Stimulated activated CD4-positive, alpha-beta T cell treated with anti-CD3 and anti-CD28 coated beads, TNF-alpha, amount 100 ng/mL, for 24 hours (primary cell): ENCODE measurements at places on chromosomes 1 and 21.

GRCh38 chr1:10507111-10507879, 32.5 kb downstream of the PEX14 start:
- DNase-seq = no peak

DNA sequence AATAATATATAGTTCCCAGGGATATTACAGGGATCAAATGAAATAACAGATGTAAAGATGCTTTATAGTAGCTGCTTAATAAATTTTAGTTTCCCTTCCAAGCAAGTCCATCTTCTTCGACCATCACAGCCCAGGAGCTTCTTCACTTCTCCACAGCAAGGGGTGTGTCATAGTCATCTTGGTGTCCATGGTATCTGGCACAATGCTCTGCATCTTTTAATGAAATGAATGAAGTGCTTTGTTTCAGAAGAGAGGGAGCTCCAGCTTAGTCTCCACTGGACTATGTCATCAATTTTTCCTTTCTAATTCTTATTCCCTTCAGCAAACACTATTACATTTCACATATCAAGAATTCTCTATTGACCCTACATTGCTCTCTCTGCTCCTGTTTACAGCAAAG, 4.9 kb upstream of the MACF1 start:
- no peak for DNase-seq

DNA sequence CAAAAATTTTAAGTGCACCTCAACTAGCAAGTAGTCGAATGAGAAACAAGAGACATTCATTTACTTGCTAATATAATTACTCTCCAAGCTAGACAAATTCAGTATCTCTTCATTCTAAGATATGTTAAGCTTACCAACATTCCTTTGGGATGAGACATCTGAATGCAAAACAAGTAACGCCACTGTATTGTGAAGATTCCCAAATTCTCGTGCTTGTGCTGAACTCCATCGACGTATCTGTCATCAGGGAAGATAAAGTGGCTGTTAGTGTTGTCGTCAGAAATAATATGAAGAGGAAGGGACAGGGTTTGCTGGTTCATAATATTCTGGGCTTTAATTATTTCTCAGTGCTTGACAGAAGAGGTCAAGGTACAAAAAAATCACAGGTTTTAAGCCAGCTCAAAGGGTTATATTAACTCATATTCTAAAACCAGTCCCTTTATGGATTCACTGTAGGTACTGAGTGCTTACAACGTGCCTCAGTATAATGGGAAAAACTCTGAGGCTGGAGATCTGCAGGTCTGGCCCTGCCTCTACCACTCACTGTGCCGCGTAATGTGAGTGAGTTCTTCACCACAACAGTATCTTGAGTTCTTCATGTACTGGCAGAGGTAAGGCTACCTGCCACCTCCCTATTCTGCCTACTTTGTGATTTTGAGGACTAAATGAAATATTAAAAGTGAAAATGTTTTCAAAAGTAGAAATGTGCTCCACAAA, 42.0 kb downstream of the PCSK9 start:
- no peak for DNase-seq

DNA sequence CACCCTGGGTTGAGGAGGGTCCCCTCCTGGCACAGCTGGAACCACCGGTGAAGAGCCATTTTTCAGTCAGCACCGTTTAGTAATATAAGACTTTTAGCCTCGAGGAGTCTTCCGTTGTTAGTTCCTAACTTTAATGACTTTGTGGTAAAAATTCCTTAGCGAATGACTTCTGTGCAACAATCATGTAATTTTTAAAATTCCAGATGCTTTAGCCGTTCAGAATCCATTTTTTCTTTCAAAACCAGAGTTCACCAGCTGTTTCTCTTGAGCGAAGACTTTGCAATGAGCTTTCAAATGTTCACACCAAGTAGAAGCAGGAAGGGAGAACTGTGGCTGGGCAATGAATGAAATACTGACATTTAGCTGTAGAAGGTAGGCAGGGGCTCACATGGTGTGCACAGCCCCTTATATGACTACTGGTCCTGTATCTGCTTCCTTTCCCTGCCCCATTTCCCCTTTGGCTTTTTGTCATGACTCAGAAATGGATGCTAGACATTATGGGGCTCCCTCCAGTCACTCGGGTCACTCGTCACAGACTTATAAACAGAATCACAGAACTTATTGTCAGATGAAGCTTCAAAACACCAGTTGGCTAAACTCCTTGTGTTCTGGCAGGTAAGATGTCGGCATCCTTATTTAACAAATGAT, 4.1 kb downstream of the DISC1 start:
- DNase-seq = no peak

GRCh38 chr1:218674280-218674773, 329.2 kb downstream of the TGFB2 start:
- DNase-seq = no peak

DNA sequence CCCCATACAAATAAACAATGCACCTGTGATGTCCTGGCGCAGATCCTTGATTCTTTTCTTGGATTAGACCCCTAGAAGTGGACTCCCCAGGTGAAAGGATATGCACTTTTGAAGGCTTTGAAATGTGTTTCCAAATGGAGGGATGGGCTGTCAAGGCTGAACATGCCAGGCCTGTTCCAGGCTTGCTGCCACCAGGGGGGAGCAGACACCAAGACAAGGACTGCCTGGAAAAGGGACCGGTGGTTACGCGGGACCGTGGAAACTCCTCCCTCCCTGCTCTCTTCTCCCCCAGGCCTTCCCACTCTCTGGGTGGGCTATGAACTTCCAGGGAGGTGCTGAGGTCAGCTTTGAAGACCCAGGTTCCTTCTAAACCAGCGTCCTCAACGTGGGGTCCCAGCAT, 12.7 kb downstream of the C1QB start:
- DNase-seq = no peak

GRCh38 chr1:188599313-188599712, 1770.6 kb downstream of the PLA2G4A start:
- no peak for DNase-seq

- DNase-seq = no peak
These were observed 418.6 kb downstream of the MRPL39 start for GRCh38 chr21:25188677-25189079.

DNA sequence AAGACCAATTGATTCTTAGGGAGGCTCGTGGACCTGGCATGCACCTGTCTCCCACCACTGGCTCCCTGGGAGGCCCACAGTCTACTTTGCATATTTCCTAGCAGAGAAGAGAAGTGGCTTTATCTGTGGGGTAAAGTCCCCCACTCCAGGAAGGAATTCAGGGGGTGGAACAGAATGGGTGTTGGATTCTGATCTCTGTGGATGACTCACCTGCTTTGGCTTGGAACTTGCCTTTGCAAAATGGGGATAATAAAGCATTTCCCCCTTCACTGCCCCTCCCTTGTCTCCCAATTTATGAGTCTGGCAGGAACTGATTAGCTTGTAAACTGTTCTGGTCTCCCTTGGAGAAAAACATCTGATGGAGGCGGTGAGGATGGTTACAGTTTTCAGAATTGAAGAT, 21.2 kb upstream of the OTUD3 start:
- DNase-seq = no peak

GRCh38 chr1:90841473-90841872, 124.4 kb upstream of the BARHL2 start:
- DNase-seq = no peak

- peak; percentile 18 for DNase-seq
These were observed at the start of gene FAM43B for GRCh38 chr1:20551945-20552727. FAM43B (plus strand) TSS chr1:20552573; CDS start chr1:20552974, 401 bp downstream.

GRCh38 chr1:183609759-183610452, 19.6 kb upstream of the NCF2 start:
- no peak for DNase-seq

- no peak for DNase-seq
These were observed 707.8 kb downstream of the USP25 start for GRCh38 chr21:16437586-16437985.

DNA sequence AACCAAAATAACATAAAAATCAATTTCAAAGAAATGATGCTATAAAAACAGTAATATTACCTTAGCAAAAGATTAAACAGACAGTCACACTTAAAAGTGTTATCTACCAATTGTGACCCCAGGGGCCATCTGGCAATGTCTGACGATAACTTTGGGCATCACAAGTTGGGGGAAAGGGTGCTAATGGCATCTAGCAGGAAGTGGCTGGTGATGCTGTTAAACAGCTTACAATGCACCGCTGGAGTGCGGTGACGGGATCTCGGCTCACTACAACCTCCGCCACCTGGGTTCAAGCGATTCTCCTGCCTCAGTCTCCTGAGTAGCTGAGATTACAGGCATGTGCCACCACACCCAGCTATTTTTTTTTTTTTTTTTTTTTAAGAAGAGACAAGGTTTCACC, 27.6 kb downstream of the NUP133 start:
- no peak for DNase-seq

- no peak for DNase-seq
These were observed 213.7 kb upstream of the HOOK1 start for GRCh38 chr1:59601041-59601441.

GRCh38 chr21:44870748-44871495, 2.6 kb downstream of the PTTG1IP start:
- DNase-seq = no peak

- DNase-seq = no peak
These were observed 181.2 kb upstream of the PKN2 start for GRCh38 chr1:88502886-88503285.

- no peak for DNase-seq
These were observed 45.1 kb downstream of the TRIM11 start for GRCh38 chr1:228361314-228362140.

- no peak for DNase-seq
These were observed 12.0 kb downstream of the MFAP2 start for GRCh38 chr1:16968372-16968771.

GRCh38 chr21:41722052-41723018, 44.5 kb downstream of the RIPK4 start:
- no peak for DNase-seq

GRCh38 chr1:164495905-164496304, 63.1 kb upstream of the PBX1 start:
- DNase-seq = no peak

GRCh38 chr1:906600-907420, 16.9 kb upstream of the SAMD11 start:
- DNase-seq = no peak

- no peak for DNase-seq
These were observed at the start of gene ETV3L for GRCh38 chr1:157099633-157100009. ETV3L (minus strand) TSS chr1:157099808; CDS start chr1:157099523, 285 bp downstream.

GRCh38 chr1:58932859-58933598, 149.2 kb upstream of the JUN start:
- DNase-seq = no peak

DNA sequence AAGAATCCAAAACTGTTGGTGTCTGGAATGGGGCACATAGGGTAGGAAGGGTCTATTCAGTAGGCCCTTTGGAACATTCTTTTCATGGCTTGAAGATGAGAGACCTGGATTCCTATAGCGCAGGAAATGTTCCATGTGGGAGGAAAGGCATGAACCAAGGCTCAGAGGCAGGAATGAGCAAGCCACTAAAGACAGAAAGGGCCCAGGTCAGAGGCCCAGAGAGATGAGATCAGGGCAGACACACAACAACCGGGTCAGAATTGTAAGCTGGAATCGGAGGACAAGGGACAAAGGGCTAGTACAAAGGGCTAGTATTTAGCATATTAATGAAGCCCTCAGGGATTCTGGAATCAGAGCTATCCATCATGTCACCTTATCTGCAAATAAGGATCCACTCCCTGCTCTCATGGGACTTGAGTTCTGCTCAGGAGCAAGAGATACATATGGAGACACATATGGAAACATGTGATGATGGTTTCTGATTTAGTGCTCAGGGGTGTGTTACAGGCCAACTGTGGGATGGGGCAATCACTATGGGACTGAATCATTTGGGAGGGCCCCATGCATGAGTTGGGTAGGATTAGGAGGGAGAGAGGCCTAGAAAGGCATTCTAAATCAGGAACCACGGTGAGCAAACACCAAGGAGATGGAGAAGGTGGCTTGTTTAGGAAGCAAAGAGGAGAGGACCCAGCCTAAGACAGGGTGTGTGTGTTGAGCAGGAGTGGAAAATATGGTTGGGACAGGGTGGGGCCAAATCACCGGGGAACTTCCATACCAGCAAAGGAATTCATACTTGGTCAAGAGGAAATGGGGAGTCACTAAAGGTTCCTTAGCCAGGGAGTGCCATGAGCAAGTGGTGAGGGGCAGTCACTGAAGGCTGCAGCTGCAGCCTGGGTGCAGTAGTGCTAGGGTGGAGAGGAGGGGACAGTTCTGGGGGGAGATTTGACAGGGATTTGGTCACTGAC, 8.6 kb downstream of the NECTIN4 start:
- DNase-seq = no peak

DNA sequence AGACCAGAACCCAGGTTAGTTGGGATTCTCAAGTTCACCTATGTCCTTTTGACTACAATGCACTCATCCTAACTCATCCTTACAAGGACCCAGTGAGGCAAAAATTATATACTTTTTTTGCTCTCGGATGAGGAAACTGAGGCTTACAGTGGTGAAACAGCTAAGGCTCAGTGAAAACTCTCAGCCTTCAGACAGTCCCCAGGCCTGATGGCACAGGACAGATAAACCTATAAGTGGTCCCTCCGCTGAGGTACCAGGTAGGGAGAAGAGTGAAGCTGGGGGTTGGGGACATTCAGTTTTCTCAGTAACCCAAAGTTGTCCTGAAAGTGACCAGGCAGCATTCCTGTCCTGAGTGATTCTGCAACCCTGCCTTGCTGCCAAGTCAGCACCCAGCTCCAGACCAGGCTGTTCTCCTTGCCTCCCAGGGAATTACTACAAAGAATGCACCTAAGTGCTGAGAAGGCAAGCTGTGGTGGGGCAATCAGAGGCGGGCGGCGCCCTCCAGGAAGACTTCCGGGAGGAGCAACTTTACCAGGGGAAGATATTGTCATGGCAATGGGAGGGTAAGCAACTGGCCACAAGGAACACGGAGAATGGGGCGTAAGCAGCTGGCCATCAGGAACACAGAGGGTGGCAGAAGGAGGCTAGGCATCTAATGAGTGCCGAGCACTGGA, 4.6 kb downstream of the TENT5B start:
- no peak for DNase-seq

DNA sequence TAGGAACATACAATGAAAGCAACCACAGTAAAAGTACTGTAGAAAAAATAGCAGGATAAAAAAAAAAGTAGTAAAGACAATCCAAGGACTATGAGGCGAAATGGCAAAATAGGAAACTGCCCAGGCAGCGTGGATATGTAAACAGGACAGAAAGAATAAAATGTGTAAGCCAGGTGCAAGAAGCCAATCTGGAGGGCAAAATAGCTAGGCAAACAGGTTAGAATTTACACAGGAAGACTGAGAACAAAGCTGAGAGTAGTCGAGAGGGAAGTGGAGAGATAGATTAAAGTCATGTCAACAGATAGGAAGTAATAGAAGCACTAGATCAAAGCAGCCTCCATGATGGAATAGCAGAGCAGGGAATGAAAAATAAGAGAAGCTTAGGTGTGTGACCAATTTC, 124.2 kb upstream of the B3GALT2 start:
- DNase-seq = no peak
